Stimulated activated CD8-positive, alpha-beta memory T cell treated with anti-CD3 and anti-CD28 coated beads, Interleukin-4, amount 100 ng/mL, for 4 hours (primary cell): ENCODE measurements at places on chromosomes 2 and 18.

GRCh38 chr2:241163601-241164118 lies 13.4 kb downstream of the PPP1R7 start:
- no peak for DNase-seq

DNA sequence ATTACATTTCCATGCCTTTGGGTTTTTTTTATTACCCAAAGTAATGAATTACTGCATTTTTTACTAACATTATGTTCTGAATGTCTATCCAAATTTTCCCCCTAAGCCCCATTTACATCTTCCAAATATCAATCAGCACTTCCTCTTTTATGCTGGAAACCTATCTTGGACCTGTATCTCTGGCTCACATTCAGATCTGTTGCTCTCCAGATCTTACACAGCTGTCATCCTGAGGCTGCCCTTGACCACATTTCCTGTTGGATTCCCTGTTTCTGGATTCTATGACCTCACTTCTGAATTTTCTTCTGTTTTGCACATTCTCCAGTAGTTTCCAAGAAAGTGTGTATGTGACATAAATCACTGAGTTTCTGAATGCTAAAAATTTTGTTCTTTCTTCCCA lies 146.7 kb downstream of the PDE1A start:
- DNase-seq: no peak

DNA sequence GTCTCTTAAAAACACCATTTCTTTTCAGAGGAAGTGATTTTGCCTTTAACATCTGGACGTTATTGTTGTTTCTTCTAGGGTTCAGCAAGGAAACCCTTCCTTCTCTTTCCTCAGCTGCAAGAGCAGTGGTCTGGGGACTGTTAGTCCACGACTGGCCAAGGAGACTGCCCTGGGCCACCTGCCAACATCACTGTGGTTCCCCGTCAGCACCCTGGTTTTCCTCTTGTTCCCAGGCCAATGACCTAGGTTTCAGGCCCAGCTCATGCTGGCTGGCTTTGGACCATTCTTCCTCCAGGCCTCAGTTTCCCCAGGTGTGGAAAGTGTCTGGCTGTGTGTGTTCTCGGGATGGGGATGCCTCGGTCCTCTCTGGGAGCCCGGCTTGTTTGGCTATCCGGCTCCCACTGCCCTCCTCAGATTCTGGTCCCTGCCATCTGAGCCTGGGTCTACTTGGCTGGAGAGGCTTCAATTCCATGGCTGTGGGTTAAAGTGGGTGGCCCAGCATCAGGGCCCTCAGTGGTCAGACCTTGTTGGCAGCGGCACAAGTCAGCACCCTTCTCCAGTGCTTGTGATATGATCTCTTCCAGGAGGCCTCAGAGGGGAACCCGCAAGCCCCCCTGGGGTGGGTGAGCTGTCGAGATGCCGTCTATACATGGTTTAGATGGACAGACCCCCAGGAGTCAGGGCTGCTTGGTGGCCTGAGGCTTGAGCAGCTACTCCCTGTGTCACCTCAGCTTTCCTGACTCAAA lies 234.3 kb upstream of the HS6ST1 start:
- no peak for DNase-seq

- DNase-seq: no peak
Observed at GRCh38 chr18:76824145-76824676, 1.9 kb downstream of the ZNF236 start.

GRCh38 chr18:2687390-2688001 lies 32.0 kb downstream of the SMCHD1 start:
- DNase-seq: no peak

DNA sequence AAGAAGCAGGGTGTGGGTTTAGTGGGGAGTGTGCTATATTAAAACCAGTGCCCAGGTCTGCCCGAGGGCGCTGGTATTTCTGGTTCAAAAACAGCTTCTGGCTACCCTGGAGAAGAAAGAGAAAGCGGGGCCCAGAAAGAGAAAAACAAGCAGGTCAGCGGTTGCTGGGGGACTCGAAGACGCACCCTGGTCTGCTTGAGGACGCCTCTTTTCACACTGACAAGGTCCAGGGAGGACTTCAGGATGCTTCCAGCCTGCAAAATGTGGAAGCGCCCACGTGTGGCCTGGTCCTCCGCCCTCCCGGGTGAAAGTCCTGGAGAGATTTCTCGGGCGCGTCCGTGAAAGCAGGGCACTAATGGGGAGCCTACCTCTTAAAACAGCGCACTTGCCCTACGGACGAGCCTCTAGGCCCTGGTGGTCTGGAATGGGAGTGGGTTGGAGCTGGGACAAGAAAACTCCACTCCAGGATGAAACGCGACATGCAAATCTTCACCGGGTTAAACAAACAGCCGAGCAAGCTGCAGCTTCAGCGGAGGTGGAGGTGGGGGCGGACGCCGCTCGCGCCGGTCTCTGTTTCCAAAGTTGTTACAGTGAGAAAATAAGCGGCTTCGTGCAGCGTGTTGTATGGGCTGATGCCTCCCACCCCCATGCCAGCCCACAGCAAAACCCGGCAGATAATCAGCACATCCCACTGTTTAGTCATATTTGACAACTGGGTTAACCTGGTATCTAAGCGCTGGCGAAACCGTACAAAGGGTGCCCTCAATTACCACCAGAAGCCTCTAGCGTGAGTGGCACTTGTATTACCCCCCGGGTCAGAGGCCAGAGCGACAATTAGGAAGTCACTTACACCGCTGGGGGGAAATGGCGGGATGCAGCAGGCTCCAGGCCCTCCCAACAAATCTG lies 1.1 kb upstream of the SP9 start:
- DNase-seq: no peak

- no peak for DNase-seq
Observed at GRCh38 chr2:170307555-170308351, 129.8 kb downstream of the MYO3B start.

DNA sequence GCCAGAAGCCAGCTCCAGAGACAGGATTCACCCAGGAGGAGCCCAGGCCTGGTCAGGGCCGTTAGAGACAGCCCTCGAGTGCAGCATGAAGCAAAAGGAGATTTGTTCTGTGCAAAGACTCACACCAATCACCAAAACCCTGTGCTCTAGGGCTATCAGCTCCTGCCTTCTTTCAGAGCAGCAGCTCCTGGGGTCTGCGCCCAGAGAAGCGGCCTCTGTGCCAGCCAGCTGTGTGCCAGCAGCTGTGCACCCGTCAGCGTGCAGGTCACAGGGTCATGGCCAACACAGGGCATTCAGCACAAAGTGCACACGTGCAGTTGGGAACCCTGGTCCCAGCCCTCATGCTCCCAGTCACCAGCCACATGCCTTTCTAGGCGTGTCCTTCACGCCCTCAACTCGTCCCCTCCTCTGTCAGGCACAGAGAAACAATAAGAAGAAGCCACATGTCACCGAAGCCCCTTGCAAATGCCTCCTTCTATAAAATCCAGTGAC lies 49.3 kb downstream of the ZNF516 start:
- DNase-seq: no peak

GRCh38 chr2:64165706-64166105 lies 21.5 kb upstream of the PELI1 start:
- no peak for DNase-seq

DNA sequence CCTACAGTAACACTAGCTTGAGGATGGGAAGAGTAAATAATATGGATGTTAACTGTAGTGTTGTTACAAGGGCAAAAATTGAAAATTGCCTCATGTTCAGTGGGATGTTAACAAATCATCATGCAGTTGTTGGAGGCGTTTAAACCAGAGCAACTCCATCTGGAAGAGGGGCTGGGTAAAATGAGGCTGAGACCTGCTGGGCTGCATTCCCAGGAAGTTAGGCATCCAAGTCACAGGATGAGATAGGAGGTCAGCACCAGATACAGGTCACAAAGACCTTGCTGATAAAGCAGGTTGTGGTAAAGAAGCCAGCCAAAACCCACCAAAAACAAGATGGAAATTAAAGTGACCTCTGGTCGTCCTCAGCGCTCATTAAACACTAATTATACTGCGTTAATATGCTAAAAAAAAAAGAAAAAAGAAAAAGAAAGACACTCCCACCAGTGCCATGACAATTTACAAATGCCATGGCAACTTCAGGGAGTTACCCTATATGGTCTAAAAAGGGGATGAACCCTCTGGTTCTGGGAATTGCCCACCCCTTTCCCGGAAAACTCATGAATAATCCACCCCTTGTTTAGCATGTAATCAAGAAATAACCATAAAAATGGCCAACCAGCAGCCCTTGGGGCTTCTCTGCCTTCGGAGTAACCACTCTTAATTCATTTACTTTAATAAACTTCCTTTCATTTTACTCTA lies 101.4 kb downstream of the MYO5B start:
- no peak for DNase-seq

GRCh38 chr2:218882866-218883366 lies 2.3 kb downstream of the WNT10A start:
- DNase-seq: no peak

- DNase-seq: no peak
Observed at GRCh38 chr2:182717816-182718215, 1.8 kb downstream of the DNAJC10 start.
